Stimulated activated CD8-positive, alpha-beta memory T cell treated with anti-CD3 and anti-CD28 coated beads, Interleukin-7, amount 100 ng/mL, for 4 hours (primary cell): ENCODE measurements at places on chromosomes 1 and 21.

DNA sequence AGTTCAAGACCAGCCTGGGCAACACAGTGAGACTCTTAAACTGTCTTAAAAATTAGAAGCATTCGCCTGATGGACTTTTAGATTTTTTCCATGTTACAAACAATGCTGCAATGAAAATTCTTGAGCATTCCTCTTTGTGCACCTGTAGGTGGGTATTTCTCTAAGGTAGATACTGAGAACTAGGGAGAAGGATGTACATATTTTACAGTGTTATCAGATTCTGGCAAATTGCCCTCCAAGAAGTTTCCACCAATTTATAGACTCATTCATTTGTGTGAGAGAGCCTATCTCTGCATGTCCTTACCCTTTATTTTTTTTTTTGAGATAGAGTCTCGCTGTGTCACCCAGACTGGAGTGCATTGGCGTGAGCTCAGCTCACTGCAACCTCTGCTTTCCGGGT lies 12.3 kb upstream of the LEFTY2 start:
- DNase-seq, result no peak

- peak; percentile 1 for DNase-seq
Measured at GRCh38 chr1:19179597-19180264, 30.3 kb downstream of the UBR4 start.

GRCh38 chr1:46117810-46118494 lies 14.5 kb downstream of the PIK3R3 start:
- no peak for DNase-seq

GRCh38 chr21:41932576-41933312 lies 21.1 kb downstream of the C2CD2 start:
- DNase-seq, result no peak

GRCh38 chr1:171961861-171962260 lies 120.6 kb downstream of the DNM3 start:
- no peak for DNase-seq

- peak; percentile 53 for DNase-seq
Measured at GRCh38 chr1:46246548-46247435, 771 bp upstream of the RAD54L start.

GRCh38 chr1:178126741-178127185 lies 32.9 kb downstream of the RASAL2 start:
- DNase-seq, result no peak
